ENCODE measurements at places on chromosomes 3 and 15. TPM values are rescaled to one million over a fixed set of nuclear protein-coding genes. Genes with fewer than 3 reads are reported as not detected.

Gene NT5DC2
- 158 TPM for total RNA-seq

Gene ECE2
- total RNA-seq: not detected

Gene CHST13
- not detected for total RNA-seq

Gene SAXO2
- total RNA-seq: 0.51 TPM

Gene CEMIP
- 538 TPM for total RNA-seq

Gene SNX33
- 26.6 TPM for total RNA-seq

Gene UBE3A
- 27.4 TPM for total RNA-seq

Gene KNG1
- total RNA-seq: not detected

Gene GP5
- under 0.01 TPM for total RNA-seq

Gene SPINK8
- total RNA-seq: not detected

Gene CAPN7
- total RNA-seq: 22.2 TPM

Gene ALG1L2
- not detected for total RNA-seq

Gene TRH
- 0.85 TPM for total RNA-seq

Gene TRPM1
- total RNA-seq: not detected

Gene SACM1L
- total RNA-seq: 18.0 TPM

Gene RYR3
- not detected for total RNA-seq

Gene DNAJC17
- 24.5 TPM for total RNA-seq

Gene SLC24A5
- not detected for total RNA-seq

Gene GPD1L
- total RNA-seq: 5.7 TPM

Gene TLR9
- under 0.01 TPM for total RNA-seq

Gene ENTPD3
- total RNA-seq: not detected

Gene CIB1
- 26.6 TPM for total RNA-seq

Gene LEO1
- total RNA-seq: 19.0 TPM

Gene DPPA4
- total RNA-seq: not detected

Gene RAB7A
- total RNA-seq: 67.8 TPM

Gene TAGLN3
- 0.34 TPM for total RNA-seq

Gene CYP11A1
- total RNA-seq: 6.5 TPM

Gene DNASE1L3
- total RNA-seq: 0.35 TPM

Gene GOLGA8Q
- not detected for total RNA-seq

Gene CLRN1
- total RNA-seq: not detected

Gene MYRIP
- not detected for total RNA-seq

Gene ADAMTS9
- 5.9 TPM for total RNA-seq

Gene CPA3
- not detected for total RNA-seq

Gene FEZF2
- total RNA-seq: not detected

Gene GOLGA8O
- total RNA-seq: under 0.01 TPM

Measured in pericardium fibroblast (primary cell).